ENCODE measurements at places on chromosomes 3 and 15. TPM values are rescaled to one million over a fixed set of nuclear protein-coding genes. Genes with fewer than 3 reads are reported as not detected.
A peak's percentile ranks its signal among the peaks of the same experiment; 100 is the strongest.

GRCh38 chr3:152380043-152380442 is 111.3 kb downstream of the MBNL1 start:
- no peak for DNase-seq

GRCh38 chr3:64140651-64141050 is 84.6 kb downstream of the PRICKLE2 start:
- DNase-seq = no peak

Gene P2RY1
- total RNA-seq = 32.9 TPM

GRCh38 chr15:75661100-75661755 is 13.5 kb downstream of the SNX33 start:
- DNase-seq = peak; percentile 57

Gene CATSPER2
- total RNA-seq = 2.5 TPM

- no peak for DNase-seq
These were observed 53.3 kb downstream of the KY start for GRCh38 chr3:134597390-134597970.

DNA sequence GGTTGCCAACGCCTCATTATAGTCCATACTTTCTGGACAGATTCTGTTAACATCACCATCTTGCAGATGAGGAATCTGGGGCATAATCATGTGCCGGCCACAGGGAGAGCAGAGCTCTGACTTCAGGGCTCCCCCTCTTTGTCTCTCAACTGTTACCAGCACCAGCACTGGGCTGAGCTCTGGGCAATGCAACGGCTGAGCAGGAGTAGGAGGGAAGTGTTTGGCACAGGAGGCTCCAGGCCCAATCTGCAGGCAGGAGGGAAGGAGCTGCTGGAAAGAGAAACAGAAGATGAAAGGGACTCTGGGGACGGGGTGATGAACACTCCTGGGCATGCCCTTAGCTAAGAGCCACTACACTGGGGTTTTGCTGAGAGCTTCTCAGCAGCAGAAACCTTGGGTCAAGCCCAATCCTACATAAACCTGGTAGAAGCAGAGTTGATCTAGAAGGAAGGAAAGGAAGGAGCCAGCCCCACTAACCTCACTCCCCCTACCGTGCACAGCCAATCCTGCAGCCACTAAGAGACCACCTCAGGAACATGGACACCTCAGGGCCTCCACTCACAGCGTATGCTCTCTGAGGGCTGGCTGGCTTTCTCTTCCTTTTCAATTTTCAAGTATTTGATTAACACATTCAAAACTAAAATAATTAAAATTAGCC is 73.1 kb upstream of the SPATA12 start:
- peak; percentile 39 for DNase-seq

Measured in WTC11 (cell line).